ENCODE measurements at places on chromosomes 5 and 9. TPM values are rescaled to one million over a fixed set of nuclear protein-coding genes. Genes with fewer than 3 reads are reported as not detected.

DNA sequence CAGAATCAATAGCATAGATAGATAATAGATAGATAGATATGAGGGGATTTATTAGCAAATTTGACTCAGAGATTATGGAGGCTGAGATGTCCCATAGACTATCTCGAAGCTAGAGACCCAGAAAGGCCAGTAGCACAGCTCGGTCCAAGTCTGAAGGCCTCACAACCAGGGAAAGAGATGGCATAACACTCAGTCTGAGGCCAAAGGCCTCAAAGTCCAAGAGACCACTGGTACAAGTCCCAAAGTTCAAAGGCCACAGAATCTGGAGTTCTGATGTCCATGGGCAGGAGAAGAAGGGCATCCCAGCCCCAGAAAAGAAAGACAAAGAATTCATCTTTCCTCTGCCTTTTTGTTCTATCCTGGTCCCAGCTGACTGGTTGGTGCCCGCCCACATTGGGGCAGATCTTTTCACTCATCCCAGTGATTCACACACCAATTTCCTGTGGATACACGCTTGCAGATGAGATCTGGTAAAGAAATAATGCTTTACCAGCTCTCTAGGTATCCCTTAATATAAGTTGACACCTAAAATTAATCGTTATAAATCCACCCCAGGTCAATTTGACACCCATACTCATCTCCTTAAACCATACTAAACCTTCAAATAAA is 127.8 kb upstream of the FBN2 start:
- no peak for DNase-seq

GRCh38 chr5:120327180-120327579 is 136.9 kb upstream of the PRR16 start:
- no peak for DNase-seq

DNA sequence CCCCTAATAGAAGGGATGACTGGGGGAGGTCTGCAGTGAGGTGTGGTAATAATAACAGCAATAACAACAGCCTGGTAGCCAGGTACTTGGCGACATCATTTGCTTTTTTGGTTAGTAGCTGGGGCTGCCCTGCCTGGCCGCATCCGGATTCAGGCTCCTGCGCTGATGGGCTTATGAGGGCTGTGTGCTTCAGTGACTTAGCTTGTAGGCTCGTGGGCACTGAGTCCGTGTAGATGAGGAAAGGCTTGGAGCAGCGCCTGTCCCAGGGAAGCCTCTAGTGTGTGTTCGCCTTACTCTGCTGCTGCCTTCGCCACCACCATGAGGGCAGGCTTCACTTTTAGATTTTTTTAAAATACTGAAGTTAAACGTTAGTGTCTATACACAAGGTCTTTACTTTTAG is 4.5 kb downstream of the NDUFS6 start:
- DNase-seq, result no peak

DNA sequence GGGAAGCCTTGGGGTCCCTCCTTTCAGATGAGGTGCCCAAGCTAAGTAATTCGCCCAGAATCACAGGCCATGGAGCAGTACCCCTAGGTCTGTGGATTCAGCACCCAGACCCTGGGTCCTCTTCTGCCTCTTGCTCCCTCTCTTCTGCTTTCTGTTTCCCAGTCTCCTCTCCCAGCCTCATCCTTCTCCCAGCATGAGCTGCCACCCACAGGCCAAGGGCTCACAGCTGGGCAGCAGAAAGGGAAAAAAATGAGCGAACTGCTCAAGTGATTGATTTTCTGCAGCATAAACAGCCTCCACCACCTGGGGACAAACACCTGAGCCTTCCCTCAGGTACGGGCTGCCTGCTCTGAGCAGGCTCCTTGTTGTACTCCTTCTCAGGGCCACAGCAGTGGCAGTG is 113.9 kb upstream of the SAP30L start:
- no peak for DNase-seq

The OTULIN gene
- total RNA-seq, result 34.4 TPM
